Mesenchymal stem cell (in vitro differentiated cells and primary cell): ENCODE measurements at places on chromosomes 13 and 19.

GRCh38 chr19:48569814-48570213, 17.8 kb downstream of the SULT2B1 start:
- DNase-seq = no peak

- DNase-seq = no peak
These were observed 10.2 kb upstream of the DCUN1D2 start for GRCh38 chr13:113500530-113501265.

- peak; percentile 20 for DNase-seq
These were observed 1.4 kb downstream of the ZNF324 start for GRCh38 chr19:58468216-58468839.

- DNase-seq = no peak
These were observed 3.1 kb upstream of the UQCRFS1 start for GRCh38 chr19:29216021-29216420.

DNA sequence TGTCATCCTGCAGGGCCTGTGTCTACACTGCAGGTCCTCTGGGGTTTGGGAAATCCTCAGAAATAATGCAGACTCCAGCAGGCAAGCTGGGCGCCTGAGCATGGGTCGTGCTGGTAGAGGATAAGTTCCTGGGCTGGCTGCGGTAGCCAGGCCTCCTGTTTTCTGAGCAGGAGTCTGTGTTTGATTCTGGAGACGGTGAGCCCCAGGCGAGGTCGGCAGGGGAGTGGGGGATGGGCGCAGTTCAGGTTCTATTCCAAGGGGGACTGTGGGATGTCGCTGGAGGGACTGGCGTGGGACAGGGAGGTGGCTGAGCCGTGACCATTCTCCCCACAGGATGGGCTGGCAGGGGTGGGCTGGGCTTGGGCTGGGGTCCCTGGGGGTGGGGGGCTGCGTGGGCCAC, 154.7 kb downstream of the KDM4B start:
- no peak for DNase-seq

DNA sequence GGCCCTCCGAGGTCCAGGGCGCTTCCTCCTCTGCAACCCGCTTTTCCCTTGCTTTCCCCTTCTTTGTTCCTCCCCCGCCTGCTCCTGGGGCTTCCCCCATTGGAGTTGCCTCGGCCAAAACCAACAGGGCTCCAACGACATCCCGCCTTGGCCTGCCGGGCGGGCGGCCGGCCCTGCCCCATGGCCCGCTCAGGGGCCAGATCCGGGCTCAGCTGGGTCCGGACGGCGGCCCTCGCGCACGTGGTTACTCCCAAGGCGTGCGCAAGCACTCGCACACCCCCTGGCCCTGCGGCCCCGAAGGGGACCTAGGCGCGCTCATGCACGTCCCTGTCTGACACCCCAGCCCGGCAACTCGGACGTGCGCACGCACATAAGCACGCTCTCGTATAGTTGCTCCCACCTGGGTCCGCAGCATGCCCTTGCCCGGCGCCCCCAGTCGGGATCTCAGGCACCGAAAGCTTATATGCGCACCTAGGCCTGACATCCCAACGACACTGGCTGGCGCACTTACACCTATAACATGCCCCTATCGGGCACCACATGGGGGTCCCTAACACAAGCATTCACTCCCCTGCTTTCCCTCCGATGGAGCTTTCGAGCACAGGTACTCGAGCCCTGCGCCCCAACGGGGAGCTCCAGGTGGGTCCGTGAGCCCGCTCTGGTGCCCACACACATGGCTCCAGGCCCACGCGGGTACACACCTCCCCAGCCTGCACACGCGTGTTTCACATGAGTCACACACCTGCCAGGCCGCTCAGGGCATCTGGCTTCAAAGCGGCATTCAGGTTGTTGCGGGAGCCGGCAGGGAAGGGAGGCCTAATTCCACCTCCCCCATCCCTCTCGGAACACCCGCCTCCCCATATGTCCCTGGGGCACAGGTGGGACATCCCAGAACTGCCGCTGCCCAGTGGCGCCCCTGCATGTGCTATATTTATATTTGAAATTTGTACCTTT, 15.0 kb downstream of the NFIX start:
- no peak for DNase-seq

GRCh38 chr19:21084343-21084742, 2.3 kb downstream of the ZNF714 start:
- DNase-seq = peak; percentile 65

DNA sequence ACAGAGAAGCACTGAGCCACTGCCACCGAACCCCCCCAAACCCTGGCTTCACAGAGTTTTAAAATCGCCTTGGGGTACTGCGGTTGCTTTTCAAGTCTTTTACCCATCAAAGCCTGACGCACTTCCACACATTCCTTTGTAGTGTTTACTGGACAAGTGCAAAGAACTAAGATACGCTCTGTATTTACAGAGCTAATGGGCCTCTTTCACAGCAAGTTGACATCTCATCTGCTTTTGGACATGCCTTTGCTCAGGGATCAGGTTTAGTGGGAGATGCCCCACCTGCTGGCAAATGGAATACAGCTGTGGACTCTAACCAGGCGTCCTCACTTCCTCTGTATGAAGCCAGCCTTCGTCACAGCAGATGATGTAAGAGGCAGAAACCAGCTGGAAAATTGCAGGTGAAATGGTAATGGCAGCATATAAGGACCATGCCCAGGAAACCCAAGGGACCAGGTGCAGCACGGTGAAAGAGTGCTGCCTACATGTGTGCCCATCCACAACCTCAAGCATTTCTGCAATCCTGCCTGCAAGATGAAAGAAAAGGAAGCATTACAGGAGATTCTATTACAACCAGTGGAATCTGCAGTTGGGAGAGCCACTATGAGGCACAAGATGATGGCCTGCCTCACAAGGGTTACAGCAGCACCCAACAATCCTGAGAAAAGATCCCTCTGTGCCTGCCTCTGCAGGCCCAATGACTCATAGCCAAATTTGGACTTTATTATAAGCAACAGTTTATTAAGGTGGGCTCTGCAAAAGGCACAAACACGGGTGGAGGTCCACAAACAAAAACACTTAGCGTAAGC, 34.7 kb downstream of the BRD4 start:
- peak; percentile 69 for DNase-seq

GRCh38 chr13:44004878-44005277, 125.2 kb downstream of the LACC1 start:
- peak; percentile 85 for DNase-seq

- DNase-seq = no peak
These were observed 4.9 kb upstream of the CERS1 start for GRCh38 chr19:18900700-18901481.

DNA sequence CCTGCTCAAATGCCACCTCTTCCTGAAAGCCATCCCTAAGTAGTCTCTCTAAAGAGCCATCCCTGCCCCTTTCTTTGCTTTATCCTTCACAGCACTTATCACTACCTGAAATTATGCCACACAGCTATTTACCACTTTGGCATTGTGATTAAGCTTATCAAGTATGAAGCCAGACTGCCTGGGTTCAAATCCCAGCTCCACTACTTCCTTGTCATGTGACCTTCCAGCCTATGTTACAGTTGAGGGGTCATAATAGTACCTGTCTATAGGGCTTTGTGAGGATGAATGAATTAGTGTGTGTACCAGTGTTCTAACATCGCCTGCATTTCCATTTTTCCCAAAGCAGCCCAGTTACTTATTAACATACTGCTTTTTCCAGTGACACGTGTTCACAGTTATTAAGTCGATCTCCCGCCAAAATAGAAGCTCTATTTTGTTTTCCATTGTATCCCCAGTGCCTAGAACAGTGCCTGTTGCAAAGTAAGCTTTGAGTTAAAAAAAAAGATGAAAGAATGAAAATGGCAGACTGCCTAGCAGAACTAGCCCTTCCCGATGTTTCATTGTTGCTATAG, 32.8 kb downstream of the ZSWIM9 start:
- no peak for DNase-seq

DNA sequence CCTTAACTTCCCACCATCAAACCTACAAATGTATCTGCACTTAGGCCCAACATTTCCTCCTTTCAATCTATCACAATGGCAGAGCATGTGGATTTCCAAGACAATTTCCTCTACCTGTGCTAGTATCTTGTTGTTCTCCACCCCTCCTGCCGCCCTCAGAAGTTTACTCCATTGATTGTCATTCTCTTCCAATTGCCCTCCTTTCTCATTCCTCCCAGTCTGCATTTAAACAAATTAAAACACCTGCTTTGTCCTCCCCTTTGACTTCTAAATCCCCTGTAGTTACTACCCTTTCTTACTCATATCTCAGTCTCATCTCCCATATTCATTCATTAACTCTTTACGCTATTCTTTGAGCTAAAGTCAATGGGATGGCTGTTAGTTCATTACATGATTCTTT, 370.6 kb downstream of the DIAPH3 start:
- DNase-seq = no peak

DNA sequence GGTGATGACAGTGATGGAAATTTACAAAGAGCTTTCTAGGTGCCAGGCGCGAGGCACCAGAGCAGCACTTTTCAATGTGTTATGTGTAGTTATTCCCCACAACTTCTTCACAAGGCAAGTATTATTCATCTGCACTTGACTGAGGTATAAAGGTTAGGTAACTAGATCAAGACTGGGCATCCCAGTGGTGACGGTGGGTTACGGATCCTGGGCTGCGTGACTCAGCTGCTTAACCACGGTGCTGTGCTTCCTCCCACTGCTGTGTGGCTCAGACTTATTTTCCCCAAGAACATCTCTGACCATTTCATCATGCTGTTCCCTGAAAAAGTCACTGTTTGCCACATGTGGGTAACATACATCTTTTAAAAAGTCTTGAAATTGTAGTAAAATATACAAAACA, 19.3 kb downstream of the EDDM13 start:
- DNase-seq = no peak

- no peak for DNase-seq
These were observed 226.7 kb upstream of the IPO5 start for GRCh38 chr13:97726664-97727280.

GRCh38 chr13:98297051-98297450, 120.0 kb upstream of the RNF113B start:
- no peak for DNase-seq

DNA sequence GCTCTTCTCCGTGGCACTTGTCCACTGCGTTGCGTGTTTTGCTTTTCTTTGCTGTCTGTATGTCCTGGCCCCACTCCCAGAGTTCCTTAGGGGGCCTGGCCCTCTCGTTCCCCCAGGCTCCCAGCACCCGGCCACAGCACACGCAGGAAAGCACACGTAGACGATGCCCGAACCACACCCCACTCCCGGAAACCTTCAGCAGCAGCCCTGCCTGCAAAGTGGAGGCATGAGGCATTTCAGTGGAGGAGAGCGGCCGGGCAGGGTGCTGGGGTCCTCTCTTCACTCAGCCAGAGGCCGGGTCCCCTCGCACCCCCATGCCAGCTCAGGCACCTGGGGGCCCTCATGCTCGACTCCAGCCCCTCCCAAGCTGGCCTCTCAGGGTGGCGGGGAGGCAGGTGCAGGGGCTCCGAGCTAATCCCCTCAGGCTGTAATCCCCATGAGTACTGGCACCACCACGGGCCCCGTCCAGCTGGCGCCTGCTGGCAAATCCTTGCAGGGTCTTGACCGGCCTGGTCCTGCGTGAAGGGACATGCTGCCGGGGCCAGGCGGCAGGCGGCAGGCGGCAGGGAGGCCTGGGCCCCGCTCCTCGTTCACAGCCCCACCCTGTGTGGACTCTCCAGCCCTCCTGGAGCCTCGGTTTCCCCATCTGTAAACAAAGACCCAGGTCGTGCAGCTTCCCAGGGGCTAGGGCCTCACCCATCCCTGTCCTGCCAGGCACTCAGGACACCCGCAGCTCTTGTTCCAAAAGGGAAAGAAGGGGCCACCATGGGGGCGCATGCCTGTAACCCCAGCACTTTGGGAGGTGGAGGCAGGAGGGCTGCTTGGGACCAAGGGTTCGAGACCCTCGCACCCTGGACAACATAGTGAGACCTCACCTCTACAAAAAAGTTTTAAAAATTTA, 7.0 kb downstream of the PIP5K1C start:
- no peak for DNase-seq

GRCh38 chr13:39326469-39327171, 276.4 kb downstream of the LHFPL6 start:
- peak; percentile 65 for DNase-seq

DNA sequence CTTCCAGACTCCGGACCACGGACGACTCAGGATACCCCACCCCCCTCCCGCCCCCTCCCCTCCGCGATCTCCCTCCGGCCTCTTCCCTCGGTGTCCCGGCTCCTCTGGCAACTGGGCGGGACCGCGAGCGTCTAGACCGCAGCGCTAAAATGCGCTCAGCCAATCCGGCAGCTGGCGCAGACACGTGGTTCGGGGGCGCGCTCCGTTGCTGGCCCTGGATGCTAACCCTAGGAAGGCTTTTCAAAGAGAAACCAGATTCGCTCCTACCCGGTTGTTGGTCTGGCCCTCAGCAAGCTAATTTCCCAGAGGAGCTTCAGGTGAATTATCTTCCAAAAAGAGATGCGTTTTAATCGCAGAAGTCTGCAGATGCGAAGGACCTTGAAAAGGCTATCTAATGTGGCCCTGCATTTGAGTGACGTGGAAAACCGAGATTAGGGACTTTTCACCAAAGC, at the start of gene DZIP1:
TSS of gene DZIP1 (minus strand) at position 106 of the 452 bp plus-strand sequence. CDS start 2,677 bp downstream, outside the sequence.
- DNase-seq = peak; percentile 90

DNA sequence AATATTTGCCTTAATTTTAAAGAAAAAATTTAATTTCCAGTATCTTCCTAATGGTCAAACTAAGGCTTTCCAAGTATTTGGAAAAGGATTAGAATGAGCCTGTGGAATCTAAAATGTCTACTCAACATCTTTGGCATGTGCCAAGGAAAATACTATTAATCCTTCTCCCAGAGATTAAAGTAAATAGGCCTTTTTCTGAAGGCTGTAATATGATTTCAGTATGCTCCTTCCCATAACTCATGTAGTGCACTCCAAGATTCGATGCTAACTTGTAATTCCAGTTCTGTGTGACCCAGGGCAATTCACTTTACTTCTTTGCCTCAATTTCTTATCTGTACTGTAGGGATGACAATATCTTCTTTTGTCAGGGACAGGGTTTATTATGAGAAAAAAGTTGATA, 196.9 kb downstream of the ZIC5 start:
- no peak for DNase-seq

GRCh38 chr19:18789883-18790565, 1.1 kb downstream of the COMP start:
- DNase-seq = no peak

DNA sequence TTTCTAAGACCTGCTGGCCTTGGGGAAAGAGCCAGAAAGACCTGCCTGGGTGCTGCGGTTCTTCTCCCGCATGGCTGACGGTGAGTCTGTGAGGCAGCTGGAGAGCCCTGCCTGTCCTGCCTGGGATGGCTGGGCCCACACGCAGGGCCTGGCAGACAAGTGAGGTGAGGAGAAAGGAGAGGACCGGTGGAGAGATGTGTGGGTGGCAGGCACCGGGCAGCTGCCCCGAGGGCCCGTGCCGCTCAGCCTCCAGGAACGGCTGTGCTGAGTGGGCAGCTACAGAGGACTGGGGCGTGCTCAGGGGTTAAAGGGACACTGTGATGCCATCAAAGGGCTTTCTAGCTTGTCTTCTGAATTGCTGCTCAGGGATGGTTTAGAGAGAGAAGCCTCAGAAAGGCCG, 53.8 kb downstream of the MLLT1 start:
- DNase-seq = no peak

- peak; percentile 38 for DNase-seq
These were observed 66.6 kb upstream of the C1QTNF9B start for GRCh38 chr13:23963947-23964346.

GRCh38 chr13:100502446-100502845, 86.1 kb downstream of the GGACT start:
- no peak for DNase-seq
